ENCODE measurements at places on chromosomes 7 and 10.

GRCh38 chr10:80455461-80456349 is 1.6 kb downstream of the TSPAN14 start:
- DNase-seq, result no peak

GRCh38 chr7:99372275-99373090 is 2.0 kb upstream of the ARPC1B start:
- DNase-seq, result no peak

DNA sequence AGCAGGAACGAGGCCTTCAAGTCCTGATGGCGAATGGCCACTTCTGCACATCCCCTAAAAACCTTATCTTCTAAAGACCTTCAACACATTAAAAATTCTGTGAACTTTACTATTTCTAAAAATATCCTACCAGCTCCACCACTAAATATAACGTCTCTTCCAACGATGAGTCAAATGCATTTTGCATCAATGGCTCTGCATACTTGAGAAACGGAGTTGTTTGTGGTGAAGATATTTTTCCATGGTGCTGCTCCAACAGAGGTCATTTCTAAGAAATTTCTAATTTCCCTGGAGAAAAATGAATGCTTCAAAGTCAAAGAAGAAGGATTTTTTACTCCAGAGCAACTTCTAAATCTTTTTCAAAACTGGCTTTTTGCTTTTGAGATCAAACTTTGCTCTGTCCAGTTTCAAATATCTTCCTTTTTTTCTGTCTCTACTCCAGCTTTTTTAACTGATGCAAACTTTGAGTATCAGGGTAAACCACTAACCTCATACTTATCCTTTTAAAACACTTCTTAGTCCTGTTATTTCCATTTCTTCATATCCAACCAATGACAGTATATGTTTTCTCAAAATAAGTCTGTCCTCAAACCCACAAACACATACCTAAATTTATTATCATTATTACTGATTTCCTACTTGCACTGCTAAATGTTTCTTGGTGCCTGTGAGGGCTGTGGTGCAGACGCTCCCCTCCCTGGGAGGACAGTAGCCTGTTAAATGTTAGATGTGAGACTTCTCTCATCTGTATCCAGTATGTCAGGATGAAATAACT is 258.1 kb downstream of the KLF6 start:
- no peak for DNase-seq

DNA sequence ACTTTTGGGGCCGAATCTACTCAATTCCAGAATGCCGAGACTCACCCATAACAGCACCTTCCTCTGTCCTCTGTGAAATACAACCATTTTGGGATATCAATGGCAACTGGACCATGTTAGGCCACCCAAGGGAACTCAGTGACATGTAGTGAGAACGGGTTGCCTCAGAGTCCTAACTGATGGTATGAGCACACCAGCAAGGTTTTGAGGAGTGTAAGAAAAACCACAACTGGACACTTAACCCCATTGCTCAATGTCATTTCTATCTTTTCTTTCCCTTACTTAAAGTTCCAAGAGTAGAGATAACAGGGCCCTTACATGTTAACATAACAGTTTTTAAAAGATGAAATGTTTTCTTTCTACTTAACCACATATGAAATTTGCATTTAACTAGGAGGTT is 67.1 kb downstream of the TNS3 start:
- no peak for DNase-seq

DNA sequence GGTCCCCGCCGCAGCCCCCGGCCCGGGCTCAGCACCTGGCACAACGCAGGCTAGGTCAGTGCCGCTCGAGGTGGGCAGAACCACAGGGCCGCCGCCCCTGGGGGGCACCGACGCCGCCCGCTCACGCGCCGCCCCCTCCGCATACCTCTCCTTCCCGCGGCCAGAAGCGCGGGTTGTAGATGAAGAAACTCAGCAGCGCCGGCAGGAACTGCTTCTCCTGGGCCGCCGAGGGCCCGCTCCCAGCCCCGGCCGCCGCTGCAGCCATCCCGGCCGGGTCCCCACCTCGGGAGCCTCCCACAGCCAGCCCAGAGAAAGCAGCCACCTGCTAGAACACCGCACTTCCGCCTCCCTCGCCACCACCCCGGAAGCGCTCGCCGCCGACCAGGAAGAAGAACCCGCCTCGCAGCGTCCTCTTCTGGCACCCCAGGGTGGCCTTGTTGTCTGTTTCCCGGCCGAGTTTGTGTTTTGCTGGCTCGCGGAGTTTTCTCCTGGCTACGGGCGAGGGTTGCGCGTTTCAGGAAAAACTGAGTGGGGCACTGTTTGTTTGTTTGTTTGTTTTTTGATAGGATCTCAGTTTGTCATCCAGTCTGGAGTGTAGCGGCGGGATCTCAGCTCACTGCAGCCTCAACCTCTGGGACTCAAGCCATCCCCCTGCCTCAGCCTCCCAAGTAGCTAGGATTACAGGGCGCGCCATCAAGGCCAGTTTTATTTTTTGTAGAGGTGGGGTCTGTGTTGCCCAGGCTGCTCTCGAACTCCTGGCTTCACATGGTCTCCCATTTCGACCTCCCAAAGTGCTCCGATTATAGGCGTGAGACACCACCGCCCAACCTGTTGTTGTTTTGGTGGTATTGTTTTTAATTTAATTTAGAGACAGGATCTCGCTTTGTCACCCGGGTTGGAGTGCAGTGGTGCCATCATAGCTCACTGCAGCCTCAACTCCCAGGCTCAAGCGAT is 17.7 kb downstream of the OCM2 start:
- DNase-seq, result peak; percentile 85

GRCh38 chr10:61621605-61622051 is 41.1 kb upstream of the CABCOCO1 start:
- DNase-seq, result no peak

DNA sequence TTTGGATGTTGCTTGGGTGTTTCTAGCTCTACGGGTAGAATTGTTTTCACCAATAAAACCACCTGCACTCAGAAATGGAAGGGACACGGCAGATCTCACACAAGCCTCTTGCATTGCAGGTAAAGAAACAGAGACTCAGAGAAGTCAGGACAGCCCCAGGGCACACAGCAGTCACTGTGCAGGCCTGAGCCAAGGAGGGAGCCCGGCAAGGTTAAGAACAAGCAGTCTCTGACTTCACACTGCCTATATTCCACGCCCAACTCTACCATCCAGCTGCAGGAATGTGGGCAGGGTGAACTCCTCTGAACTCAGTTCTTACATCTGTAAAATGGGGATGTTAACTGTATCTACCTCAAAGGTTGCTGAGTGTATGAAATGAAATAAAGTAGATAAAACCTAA is 15.4 kb downstream of the CHST15 start:
- no peak for DNase-seq

- no peak for DNase-seq
Observed at GRCh38 chr10:101896225-101896877, 52.8 kb upstream of the KCNIP2 start.

GRCh38 chr7:22331704-22332103 is 25.2 kb downstream of the RAPGEF5 start:
- no peak for DNase-seq

DNA sequence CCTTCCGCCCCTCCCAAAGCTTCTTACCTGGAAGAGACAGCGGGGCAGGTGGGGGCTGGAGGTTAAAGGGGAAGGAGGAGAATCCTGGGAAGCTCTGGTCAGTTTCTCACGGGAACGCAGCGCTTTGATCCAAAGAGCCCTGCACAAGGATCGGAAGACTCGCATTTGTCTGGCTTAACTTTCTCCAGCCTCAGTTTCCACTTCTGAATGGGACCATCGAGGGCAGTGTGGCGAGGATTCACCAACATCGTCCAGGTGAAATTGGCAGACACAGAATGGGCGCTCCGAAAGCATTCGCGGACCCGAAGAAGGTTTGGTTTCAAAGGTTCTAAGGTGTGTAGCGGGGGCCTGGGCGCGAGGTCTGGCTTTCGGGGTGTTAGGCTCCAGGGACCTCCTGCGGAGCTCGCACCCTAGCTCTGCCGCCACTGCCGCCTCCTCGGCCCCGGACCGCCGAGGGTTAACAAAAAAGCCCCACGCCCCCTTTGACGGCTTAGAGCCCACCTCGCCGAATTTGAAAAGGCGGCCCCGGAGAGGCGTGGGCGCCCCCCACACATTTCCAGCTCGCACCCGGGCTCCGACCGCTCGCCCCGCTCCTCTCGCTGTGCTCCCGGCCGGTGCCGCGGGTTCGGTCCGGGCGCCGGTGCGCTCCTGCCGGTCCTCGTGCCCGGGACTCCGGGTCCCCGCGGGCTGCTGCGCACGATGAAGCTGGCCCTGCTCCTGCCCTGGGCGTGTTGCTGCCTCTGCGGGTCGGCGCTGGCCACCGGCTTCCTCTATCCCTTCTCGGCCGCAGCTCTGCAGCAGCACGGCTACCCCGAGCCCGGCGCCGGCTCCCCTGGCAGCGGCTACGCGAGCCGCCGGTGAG is at the start of gene COL26A1:
Gene COL26A1, plus strand, starts transcription at position 542 of the 862 bp plus-strand sequence. Its CDS starts 158 bp downstream, at position 700.
- peak; percentile 34 for DNase-seq

GRCh38 chr7:134021836-134022235 is 105.3 kb upstream of the LRGUK start:
- DNase-seq, result no peak

DNA sequence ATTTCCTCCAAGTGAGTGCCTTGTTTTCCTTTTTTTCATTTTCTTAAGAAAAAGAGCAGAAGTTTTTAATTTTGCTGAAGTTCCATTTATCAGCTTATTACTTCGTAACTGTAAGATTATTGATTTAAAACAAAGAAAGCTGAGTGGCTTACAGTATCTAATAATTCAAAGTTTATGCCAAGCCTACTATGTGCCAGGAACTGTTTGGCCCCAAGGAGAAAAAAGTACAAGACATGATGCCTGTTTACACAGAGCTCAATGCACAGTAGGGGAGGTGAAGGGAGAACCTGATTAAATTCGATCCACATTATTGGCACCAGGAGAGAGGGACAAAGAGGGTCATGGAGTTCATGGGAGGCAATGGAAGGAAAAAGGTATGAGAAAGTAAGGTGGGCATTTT is 419.3 kb upstream of the ZMIZ1 start:
- no peak for DNase-seq

- DNase-seq, result no peak
Observed at GRCh38 chr10:75140246-75140645, 28.8 kb downstream of the SAMD8 start.

DNA sequence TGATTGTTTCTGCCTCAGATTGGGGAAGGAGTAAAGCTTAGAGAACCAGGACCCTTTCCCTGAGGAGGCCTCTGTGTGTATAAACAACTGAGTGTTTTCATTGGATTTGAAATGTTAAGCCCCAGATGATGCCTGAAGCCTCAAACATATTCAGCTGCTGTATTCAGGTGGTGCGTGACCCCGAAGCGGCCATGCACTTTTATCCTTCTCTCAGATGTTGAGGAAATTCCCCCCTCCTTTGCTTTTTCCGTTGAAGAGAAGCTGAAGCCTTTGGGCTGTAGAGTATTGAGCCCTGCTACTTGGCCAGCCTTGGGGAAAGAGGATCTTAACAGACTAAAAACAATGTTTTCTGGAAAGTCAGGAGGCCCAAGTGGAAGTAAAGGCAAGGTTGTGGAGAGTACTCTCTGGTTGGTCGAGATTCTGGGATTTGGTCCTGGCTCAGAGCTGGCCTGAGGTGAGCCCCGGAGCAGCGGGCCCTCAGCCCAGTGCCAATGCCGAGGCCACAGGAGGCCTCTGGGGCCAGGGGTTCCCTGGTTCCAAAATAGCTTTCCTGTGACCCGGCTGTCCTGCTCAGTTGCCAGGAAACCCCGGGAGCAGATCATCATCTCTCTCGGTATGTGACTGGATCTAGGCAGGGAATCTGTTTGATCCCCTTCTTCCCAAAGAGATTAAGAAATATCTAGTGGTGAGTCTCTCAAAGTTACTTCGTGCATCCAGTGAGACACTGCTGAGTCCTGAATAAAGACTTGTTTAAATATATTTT is 22.5 kb downstream of the FKBP6 start:
- DNase-seq, result no peak

DNA sequence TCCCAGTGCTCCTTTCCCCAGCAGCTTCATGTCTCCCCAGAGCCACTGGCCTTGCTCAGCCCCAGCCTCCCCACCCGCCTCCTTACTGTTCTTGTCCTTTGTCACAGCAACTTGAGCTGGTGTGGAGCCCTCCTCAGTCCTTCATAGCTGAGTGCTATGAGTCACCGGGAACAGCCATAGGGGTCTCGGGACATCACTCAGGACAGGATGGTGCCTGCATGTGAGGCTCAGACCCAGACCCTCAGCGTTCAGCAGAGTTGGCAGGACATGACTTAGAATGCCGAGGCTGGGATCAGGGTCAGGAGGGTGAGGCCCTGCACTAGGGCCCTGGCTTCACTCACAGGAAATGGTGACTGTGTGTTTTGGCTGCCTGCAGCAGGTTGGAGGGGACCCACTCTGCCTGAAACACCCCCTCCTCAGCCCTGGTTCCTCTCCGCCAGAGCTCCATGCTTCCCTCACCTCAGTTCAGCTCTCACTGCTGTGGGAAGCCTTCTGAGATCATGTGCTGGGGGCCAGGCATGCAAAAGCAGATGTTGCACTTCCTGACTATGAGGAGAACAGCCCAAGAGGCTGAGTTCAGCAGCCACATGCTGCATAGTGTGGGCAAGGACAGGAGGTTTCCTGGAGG is 40.7 kb upstream of the GJD4 start:
- no peak for DNase-seq

DNA sequence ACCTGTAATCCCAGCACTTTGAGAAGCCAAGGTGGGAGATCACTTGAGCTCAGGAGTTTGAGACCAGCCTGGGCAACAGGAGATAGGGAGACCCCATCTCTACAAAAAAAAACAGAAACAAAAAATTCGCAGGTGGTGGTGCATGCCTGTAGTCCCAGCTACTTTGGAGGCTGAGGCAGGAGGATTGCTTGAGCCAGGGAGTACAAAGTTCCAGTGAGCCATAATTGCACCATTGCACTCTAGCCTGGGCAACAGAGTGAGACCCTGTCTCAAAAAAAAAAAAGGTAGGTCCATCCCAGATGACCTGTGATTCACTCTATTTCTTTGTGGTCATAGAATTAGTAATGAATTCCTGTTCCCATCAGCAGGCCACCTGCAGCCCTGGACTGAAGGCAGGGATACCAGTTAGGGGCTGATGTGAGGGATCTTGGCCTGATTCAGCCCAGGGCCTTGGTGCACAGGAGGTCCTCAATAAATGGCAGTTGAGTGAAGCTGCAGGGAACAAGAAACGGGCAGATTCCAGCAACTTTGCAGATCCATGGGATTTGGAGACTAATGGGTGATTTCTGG is at the start of gene MYH16:
Gene MYH16, plus strand, starts transcription at position 364 of the 570 bp plus-strand sequence.
- DNase-seq, result no peak

- DNase-seq, result no peak
Observed at GRCh38 chr10:11625019-11625735, 13.7 kb upstream of the USP6NL start.

DNA sequence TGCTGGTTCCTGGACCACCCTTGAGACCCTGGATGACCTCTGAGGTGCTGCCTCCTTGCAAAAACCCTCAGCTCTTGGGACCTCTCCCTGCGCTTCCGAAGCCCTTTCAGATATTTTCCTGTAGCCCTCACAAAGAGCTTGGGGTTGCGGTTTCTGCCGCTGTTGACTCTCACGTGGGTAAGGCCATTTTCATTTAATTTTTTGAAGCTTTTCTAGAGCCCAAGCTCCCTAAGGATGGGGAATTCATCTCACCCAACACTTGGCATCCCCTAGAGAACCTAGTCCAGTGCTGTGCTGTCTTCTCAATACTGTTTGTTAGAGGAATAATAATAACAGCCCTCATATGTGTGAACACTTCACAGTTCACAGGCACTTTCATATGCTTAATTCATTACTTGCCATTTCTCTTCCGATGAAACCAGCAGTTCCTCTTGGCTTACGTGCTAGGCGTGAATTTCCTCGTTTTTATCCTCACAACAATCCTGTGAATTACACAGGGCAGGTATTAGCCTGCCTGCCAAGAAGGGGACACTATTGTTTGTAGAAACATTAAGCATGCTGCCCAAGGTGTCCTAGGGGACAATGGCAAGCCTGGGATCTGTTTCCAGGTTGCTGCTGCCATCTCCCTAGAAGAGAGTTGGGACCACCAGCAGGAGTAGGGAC is 71.6 kb upstream of the CTBP2 start:
- no peak for DNase-seq

GRCh38 chr7:77413861-77414424 is 2.2 kb downstream of the GSAP start:
- DNase-seq, result no peak

All from activated T-cell treated with anti-CD3 and anti-CD28 coated beads, Interleukin-2, amount 50 U/mL, for 48 hours (primary cell).